ENCODE measurements at places on chromosomes 11 and 22. TPM values are rescaled to one million over a fixed set of nuclear protein-coding genes. Genes with fewer than 3 reads are reported as not detected.

The GGTLC2 gene
- not detected for total RNA-seq

The ADORA2A gene
- 0.71 TPM for total RNA-seq

The TRIM48 gene
- not detected for total RNA-seq

The NXPE2 gene
- 0.14 TPM for total RNA-seq

The P2RX6 gene
- total RNA-seq: 2.8 TPM

The C22orf42 gene
- not detected for total RNA-seq

The CNGA4 gene
- total RNA-seq: 0.09 TPM
